Diencephalon (tissue), 1 donor: ENCODE measurements at places on chromosomes 11 and 22. TPM values are rescaled to one million over a fixed set of nuclear protein-coding genes. Genes with fewer than 3 reads are reported as not detected.

DEUP1 gene
- 1.8 TPM for total RNA-seq

LRRC74B gene
- total RNA-seq: 0.46 TPM

SHISA8 gene
- total RNA-seq: not detected

MICALL1 gene
- total RNA-seq: 27.9 TPM

KBTBD3 gene
- total RNA-seq: 21.9 TPM

IGSF22 gene
- total RNA-seq: 0.46 TPM

FAM180B gene
- total RNA-seq: not detected

SORL1 gene
- total RNA-seq: 30.2 TPM

SUSD2 gene
- 0.23 TPM for total RNA-seq

PLCB3 gene
- 7.8 TPM for total RNA-seq

NXPE2 gene
- total RNA-seq: 1.4 TPM

OR51B4 gene
- total RNA-seq: not detected

SLC15A3 gene
- 9.9 TPM for total RNA-seq

WBP2NL gene
- 4.2 TPM for total RNA-seq

CPSF7 gene
- 31.1 TPM for total RNA-seq

MS4A6E gene
- not detected for total RNA-seq

SLC29A2 gene
- total RNA-seq: 2.1 TPM

TSPAN18 gene
- total RNA-seq: 13.6 TPM

TMEM191B gene
- 7.2 TPM for total RNA-seq

KCNK4 gene
- total RNA-seq: 7.2 TPM

MACROD1 gene
- 8.8 TPM for total RNA-seq

OR8D1 gene
- not detected for total RNA-seq

RFPL1 gene
- not detected for total RNA-seq

GTSE1 gene
- 3.0 TPM for total RNA-seq

ACTN3 gene
- 0.23 TPM for total RNA-seq

PLEKHA7 gene
- total RNA-seq: 15.2 TPM

YPEL4 gene
- 2.5 TPM for total RNA-seq

CHRNA10 gene
- total RNA-seq: 0.92 TPM

ENDOD1 gene
- 42.4 TPM for total RNA-seq

ZBTB16 gene
- 6.7 TPM for total RNA-seq

ARHGEF17 gene
- total RNA-seq: 38.3 TPM

TMEM132A gene
- 104 TPM for total RNA-seq

TANGO2 gene
- 12.5 TPM for total RNA-seq

VPREB1 gene
- total RNA-seq: not detected

TIGD3 gene
- 3.2 TPM for total RNA-seq

ALDH3B2 gene
- total RNA-seq: not detected
